COR-L47 (cell line): ENCODE measurements at places on chromosomes 1 and 21.
A peak's percentile ranks its signal among the peaks of the same experiment; 100 is the strongest.

DNA sequence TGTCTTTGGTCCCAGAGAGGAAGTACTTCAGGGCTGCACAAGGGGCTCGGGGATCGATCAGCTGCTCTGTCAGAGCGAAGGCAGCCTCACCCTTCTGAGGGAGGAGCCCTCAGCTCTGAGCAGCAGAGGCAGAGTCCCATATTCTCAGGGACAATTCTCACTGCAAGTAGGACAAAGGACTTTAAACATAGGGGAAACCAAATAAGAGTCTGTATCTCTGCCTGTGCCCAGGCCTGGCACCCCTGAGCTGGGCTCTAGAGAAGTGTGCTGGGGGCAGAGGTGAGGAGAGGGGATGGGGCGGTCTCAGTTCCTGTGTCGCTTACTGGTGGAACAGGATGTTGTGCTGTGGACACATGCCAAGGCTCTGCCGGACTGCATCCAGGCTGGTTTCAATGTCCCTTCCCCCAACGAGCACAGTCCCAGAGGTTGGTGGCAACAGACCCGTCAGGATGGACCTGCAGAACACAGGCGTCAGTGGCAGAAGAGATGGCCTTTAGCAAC, 76.6 kb downstream of the ABCA4 start:
- DNase-seq: peak; percentile 17

DNA sequence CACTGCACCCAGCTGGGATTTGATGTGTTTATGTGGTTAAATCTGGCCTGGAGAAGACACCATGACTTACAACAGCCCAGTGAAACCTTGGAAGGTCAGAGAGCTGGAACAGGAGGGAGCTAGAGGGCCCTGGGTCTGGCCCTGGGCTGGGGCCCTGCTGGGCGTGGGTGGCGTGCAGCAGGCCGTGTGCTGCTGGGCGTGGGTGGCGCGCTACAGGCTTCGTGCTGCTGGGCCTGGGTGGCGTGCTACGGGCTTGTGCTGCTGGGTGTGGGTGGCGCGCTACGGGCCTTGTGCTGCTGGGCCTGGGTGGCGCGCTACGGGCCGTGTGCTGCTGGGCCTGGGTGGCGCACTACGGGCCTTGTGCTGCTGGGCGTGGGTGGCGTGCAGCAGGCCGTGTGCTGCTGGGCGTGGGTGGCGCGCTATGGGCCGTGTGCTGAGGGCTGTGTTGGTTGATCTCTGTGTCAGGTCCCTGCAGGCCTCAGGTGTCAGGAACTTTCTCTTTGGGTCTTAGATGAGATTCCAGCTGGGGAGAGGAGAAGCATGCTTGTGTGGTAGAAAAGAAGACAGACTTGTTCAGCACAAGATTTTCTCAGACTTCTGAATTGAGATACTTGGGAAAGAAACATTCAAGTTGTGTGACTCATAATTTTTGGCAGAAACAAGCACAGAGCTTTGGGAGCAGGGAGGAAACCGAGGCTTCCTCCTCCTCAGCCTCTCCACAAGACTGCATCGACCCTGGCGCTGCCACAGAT, 66.0 kb downstream of the COL18A1 start:
- DNase-seq: no peak

DNA sequence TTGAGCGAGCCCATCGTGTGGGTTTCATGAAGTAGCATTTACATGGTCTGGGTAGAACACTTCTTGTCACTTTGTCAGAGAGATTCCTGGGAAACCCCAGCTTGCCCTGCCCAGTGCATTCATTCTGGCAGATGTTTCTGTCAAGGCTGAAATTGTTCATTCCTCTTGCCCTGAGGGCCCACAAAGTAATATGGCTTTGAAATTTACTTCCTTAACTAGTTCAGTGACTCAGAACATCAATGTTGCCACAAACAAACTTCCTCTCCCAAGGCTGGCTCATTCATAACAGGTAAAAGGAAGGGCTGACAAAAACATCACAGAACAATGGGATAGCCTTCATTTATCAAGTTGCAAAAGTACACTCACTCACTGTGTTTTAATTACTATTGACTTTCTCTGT, 5.0 kb upstream of the KIAA0040 start:
- no peak for DNase-seq

- no peak for DNase-seq
These were observed 14.9 kb downstream of the TARDBP start for GRCh38 chr1:11027316-11027715.

DNA sequence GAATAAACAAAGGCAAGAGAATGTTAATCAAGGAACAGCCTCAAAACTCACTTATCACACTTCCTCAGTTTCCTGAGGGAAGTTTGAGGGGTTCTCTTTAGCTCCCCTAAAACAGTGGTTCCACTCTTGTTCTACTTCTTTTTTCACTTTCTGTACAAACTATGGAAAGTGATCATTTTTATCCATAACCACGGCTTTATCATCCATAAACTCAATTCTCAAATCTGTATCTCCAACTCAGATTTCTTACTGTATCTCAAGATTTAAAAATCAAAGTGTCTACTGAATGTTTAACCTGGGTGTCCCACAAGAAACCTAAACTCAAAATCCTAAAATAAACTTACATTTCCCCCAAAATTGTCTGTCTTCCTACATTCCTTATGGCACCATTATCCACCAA, 3.9 kb downstream of the PFDN2 start:
- no peak for DNase-seq
